K562 (cell line): ENCODE measurements at places on chromosomes 11 and 22. TPM values are rescaled to one million over a fixed set of nuclear protein-coding genes. Genes with fewer than 3 reads are reported as not detected.

Gene TYR
- not detected in 2 replicates for total RNA-seq

DNA sequence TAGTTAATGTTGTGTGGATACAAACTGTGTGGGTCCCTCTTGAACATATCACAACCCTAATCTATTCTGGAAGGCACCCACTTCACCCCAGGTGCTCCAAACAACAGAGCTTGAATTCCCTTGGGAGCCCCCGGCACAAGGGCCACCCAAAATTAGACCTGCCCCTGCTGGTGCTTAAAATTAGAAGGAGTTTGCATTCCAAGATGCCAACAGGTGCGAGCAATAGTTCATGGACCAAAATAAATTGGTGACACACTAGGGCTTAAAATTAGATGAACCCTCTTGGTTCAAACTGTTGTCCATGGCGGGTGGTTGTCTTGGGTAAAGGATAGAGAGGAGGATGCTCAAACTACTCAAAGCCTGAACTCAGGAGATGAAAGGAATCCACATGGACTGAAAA is 291.5 kb downstream of the MN1 start:
- H3K4me3 ChIP-seq: no peak overlapping the region
- no peaks in the 10 kb centered on the region for H3K4me1 ChIP-seq
- H3K27me3 ChIP-seq: no peaks in the 10 kb centered on the region
- H3K36me3 ChIP-seq: no peaks in the 10 kb centered on the region
- no peak overlapping the region for H3K27ac ChIP-seq

Gene OR2AG2
- total RNA-seq: 0.42 and 0.55 TPM in 2 replicates

Gene IL17REL
- 0.22 and 0.42 TPM in 2 replicates for total RNA-seq

DNA sequence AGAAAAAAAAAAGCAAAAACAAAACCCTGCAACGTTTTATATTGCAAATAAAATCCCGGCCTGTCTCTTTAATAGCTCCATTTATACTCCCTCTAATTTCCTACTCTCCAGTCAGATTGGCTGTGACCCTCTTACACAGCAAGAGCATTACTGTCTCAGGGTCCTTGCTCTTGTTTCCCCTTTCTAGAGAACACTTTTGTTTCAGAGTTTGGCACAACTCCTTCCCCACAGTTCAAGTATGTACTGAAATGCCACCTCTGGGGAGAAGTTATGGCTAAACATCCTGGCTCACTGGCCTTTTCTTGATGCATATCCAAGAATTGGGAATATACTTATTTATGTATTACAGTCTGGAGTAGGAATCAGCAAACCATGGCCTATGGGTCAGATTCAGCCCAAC is 2.6 kb downstream of the CASP12 start:
- H3K27me3 ChIP-seq: no peaks in the 10 kb centered on the region
- no peak for DNase-seq
- H3K4me1 ChIP-seq: no peaks in the 10 kb centered on the region
- H3K4me3 ChIP-seq: no peak overlapping the region
- H3K36me3 ChIP-seq: no peaks in the 10 kb centered on the region
